ENCODE measurements at places on chromosomes 11 and 22.
A peak's percentile ranks its signal among the peaks of the same experiment; 100 is the strongest.

DNA sequence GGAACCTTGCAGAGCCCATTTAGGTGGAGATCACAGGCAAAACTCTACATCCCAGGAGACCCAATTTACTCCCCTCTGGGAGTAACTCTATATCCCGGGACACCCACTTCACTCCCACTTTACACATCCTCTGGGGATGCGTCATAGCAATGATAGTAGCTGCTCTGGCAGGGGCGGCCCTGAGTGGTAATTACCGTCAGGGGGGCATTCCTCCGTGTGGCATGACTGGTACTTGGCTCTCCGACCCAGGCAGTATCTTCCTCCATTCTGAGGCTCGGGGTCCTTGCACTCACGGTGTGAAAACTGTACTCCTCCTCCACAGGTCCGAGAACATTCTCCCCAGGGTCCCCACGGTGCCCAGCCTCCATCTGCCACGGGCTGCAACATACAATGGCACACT, 17.2 kb downstream of the ADAMTS8 start:
- no peak for DNase-seq

- DNase-seq: peak; percentile 34
Measured at GRCh38 chr11:102886999-102887398, 12.2 kb upstream of the MMP12 start.

- no peak for DNase-seq
Measured at GRCh38 chr11:73401924-73402833, 26.0 kb downstream of the RELT start.

DNA sequence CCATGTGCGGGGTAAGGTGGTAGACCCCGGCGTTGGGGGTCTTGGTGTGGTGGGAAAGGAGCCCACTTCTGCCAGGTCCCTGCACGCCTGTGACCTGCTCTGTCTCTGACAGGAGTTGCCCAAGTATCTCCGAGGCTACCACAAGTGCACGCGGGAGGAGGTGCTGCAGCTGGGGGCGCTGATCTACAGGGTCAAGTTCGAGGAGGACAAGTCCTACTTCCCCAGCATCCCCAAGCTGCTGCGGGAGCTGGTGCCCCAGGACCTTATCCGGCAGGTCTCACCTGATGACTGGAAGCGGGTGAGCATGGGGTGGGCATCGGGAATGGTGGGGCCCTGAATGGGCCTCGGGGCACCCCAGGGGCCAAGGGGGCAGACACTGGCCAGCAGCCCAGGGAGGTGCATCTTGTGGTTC, 83.0 kb downstream of the MYO7A start:
- DNase-seq: no peak

DNA sequence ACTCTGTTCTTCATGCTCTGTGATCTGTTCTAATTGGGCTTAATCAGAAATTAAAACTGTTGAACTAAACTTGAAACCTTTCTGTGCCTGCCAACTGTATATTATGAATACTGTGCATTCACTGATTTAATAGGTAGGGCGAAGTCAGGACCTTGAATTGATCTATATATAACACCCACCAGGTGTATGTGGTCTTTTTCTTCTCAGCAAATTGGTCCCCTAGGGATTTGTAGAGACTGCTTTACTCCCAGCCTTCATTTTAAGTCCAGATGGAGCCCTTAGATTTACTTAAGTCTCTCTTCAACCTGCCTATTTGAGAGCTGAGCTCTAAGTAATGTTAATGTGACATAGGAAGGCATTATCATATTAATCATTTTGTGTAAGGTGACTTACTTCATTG, 257.5 kb downstream of the TMEM135 start:
- DNase-seq: no peak

- no peak for DNase-seq
Measured at GRCh38 chr11:88354912-88355311, 17.4 kb upstream of the CTSC start.

DNA sequence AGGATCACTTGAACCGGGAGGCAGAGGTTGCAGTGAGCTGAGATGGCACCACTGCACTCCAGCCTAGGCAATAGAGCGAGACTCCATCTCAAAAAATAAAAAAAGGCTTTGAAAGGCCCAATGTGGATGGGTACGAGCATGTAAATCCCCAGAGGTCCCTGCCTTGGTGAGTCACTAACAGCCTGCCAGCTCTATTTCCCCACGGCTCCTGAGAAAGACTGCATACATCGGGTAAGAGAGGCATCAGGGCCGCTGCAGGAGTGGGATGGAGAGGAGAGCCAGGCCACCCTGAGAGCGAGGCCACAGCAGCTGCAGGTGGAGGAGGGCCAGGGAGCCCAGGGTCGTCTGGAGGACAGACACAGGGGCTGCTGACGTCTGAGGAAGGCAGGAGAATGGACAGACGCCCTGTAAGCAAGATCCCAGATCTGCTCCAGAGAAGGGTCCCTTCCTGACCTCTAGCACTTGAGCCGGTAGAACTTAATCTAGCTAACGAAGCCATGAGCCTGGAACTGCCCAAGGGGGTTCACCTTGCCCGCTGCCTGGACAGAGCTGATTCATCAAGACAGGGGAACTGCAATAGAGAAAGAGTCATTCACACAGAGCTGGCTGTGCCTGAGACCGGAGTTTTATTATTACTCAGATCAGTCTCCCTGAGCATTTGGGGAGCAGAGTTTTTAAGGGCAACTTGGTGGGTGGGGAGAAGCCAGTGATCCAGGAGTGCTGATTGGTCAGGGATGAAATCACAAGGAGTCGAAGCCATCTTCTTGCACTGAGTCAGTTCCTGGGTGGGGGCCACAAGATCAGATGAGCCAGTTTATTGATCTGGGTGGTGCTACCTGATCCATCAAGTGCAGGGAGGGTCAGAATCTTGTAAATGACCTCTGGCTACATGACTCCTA, 5.1 kb upstream of the KRTAP5-9 start:
- DNase-seq: no peak

GRCh38 chr11:45394294-45395085, 108.3 kb upstream of the SYT13 start:
- DNase-seq: no peak

GRCh38 chr22:27397036-27397953, 404.3 kb downstream of the MN1 start:
- no peak for DNase-seq

- no peak for DNase-seq
Measured at GRCh38 chr22:35446365-35446764, 46.4 kb downstream of the MCM5 start.

GRCh38 chr11:44112091-44112821, 16.8 kb downstream of the EXT2 start:
- peak; percentile 81 for DNase-seq

DNA sequence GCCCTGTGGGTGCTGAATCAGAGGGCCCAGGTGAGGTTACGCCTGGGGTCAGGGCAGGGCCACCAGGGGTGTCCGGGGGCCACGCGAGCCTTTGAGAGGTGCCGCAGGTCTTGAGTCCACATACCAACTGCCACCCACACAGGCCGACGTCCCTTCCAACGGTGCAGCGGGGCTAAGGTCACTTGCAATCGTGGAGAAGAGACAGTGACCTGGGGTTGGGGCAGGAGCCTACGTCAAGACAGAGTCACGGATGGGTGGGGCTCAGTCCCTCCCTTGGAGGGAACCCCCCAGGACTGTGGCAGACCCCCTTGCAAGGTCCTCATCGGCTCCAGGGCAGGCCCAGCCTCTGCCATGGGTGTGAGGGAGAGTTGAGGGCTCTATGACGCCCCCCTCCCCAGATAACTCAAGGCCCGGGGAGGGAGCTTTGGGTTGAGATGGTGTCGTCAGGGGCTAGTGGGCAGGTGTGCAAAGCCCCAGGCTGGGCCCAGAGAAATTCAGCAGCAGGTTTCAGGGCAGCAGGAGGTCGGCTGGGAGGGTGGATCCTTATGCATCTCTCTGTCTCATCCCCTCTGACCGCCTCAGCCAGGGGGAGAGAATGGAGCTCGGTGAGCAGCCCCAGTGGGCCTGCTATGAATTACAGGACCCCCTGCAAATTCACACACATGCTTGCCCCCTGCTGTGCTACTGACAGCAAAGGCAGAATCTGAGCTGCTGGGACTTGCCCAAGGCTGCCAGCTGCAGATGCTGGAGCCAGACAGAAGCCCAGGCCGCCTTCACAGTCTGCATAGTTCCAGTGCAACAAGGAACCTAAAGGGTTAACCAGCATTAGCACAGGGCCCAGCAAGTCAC, 60.0 kb downstream of the MYEOV start:
- no peak for DNase-seq

- no peak for DNase-seq
Measured at GRCh38 chr11:102704841-102705240, 728 bp downstream of the MMP27 start.

DNA sequence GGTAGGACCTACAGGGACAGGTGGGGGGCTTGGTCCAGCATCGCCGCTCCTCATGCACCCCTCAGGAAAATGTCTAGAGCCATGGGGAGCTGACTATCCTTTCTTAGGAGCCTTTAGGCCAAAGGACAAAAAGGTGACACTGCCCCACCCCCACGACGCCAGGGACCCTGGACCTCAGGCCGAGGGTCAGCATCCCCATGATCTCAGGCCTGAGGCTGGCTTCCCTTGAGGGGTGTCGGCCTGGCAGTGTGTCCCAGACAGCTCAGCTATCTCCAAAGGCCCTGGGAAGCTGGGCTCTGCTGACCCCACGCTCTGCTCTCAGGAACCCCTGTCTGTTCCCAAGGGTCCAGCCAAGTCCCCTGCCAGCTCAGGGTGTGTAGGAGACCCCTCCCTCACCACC, 16.3 kb downstream of the MRGPRG start:
- DNase-seq: no peak

DNA sequence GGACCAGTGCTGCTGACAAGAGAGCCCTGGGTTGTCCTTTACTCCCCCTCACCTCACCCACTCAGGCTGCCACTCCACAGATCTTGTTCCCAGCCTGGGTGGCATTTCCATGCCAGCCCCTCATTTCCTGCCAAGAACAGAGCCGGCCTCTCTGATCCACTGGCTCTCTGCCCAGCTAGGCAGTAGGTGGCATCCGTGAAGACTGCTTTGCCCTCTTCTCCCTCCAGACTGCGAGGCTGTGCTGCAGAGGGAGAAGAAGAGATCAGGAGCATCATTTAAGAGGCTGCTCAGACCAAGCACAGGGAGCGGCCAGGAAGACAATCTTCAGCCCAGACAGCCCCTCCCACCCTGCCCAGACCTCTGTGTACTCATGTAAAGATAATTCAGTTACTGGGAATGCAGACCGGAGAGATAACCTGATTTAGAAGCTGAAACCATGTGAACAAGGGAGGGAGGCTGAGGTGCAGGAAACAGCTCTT, 126.9 kb upstream of the NCAM1 start:
- peak; percentile 51 for DNase-seq

- peak; percentile 6 for DNase-seq
Measured at GRCh38 chr22:50058061-50058905, at the start of gene TTLL8. TSS of gene TTLL8 (minus strand) at chr22:50058298.

DNA sequence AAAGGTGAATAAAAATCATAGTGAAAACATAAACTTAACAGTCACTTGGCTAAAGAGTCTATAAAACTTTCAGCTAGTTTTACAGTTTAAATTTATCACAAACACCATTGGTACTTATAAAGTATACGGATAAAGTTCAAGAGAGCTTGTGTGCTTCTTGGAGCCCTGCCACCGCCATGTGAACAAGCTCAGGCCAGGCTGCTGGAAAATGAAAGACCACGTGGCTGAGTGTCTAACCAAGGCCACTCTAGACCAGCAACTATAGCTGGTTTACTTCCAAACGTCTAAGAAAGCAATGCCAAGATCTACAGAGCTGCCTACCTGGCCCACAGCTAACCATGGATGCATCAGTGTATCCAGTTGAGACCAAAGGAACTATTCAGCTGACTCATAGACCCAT, 66.3 kb upstream of the API5 start:
- no peak for DNase-seq

DNA sequence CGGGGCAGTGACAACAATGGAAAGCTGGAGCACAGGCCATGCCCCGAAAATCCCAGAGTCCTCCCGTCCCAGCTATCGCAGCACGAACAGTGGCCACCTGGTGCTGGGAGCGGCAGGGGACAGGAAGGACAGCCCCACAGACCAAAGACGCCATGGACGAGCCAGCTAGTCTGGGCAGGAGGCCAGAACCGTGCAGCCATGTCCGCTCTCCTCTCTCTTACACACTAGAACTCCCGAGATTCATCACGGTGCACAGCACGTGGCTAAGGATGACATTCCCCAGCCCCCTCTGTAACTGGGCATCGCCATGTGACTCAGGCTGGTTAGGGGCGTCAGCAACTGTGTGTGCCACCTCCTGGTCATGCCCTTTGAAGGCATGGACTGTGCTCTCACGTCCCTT, 4.6 kb downstream of the CDPF1 start:
- peak; percentile 79 for DNase-seq

- DNase-seq: peak; percentile 64
Measured at GRCh38 chr11:1202776-1203504, 19.9 kb upstream of the MUC5B start.

GRCh38 chr11:15772547-15772946, 583.8 kb downstream of the SOX6 start:
- no peak for DNase-seq

- peak; percentile 77 for DNase-seq
Measured at GRCh38 chr22:24728790-24729637, 45.5 kb downstream of the PIWIL3 start.

DNA sequence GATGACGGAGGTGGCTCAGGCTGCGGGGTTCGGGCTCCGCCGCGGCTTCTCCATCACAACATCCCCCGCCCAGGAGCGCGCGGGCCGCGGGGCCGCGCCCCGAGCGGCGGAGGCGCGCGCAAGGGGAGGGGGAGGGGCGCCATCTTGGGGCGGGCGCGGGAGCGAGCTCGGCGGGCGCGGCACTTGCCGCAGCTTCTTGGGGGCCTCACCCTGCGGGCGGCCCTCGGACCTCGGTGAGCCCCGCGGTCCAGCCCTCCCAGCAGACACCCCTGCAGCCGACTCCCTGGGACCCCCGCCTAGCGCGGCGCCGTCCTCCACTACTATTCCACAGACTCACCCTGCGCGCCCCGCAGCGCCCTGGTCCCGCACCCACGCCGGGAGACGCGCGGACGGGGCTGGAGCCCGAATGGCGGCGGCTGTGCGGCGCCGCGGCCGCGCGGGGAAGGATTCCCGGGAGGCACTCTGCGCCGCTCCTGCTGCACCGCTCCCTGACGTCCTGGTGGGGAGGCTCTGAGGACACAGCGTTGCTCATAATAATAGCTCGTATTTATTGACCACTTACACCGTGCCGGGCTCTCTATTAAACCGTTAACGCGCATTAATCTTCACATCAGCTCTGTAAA, at the start of gene APBB1:
Gene APBB1, minus strand, starts transcription at position 86 of the 623 bp plus-strand sequence. CDS start 7,747 bp downstream, outside the sequence.
- peak; percentile 84 for DNase-seq

- DNase-seq: no peak
Measured at GRCh38 chr11:46489656-46490560, 98.3 kb upstream of the CHRM4 start.

- no peak for DNase-seq
Measured at GRCh38 chr11:18320617-18321016, 1.3 kb downstream of the HPS5 start.

GRCh38 chr11:113817626-113818025, 38.0 kb downstream of the CLDN25 start:
- DNase-seq: no peak

- DNase-seq: no peak
Measured at GRCh38 chr22:47015589-47016178, 253.2 kb downstream of the TBC1D22A start.

GRCh38 chr11:47485107-47485506, 36.2 kb upstream of the RAPSN start:
- DNase-seq: no peak

GRCh38 chr22:39179401-39179827, 26.9 kb upstream of the CBX7 start:
- no peak for DNase-seq
